ENCODE measurements at places on chromosomes 7 and 10.

DNA sequence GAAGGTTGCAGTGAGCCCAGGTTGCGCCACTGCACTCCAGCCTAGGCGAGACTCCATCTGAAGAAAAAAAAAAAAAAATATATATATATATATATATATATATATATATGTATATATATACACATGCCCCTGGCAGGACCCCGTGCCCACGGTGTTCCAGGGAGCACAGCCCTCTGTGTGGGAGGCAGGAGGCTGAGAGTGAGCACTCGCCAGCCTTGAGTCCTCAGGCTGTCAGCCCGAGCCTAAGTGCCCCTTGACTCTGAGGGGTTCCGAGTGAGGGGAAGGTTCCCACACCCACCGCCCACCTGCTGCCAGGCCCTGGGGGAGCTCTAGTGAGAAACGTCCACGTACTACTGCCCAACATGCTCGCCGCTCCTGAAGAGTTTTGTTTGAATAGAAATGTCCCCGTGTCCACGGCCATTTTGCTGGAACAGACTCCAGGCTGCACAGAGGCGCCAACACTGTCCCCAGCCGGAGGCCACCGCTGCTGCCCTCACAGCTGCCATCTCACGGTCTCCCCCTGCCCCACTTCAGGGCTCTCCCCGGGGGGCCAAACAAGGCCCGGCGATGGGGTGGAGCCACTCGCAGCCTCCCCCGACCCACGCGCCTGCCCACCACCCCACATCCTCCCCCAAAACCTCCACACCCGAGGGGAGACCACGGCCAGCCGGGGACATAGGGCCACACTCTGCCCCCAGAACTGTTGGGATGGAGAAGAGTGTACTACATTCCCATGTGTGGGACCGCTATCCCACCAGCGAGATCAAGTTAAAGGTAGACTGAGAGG is 62.8 kb upstream of the EBF3 start:
- H3K27ac ChIP-seq, result no peak overlapping the region
- no peaks in the 10 kb centered on the region for H3K4me1 ChIP-seq
- no peaks in the 10 kb centered on the region for H3K36me3 ChIP-seq
- H3K4me3 ChIP-seq, result no peak overlapping the region

- no peaks in the 10 kb centered on the region for H3K27me3 ChIP-seq
- peaks cover 9% of the 10 kb centered on the region for H3K4me1 ChIP-seq
- no peak for DNase-seq
- no peak overlapping the region for H3K27ac ChIP-seq
- H3K36me3 ChIP-seq, result peaks cover 45% of the 10 kb centered on the region
- H3K4me3 ChIP-seq, result no peak overlapping the region
Observed at GRCh38 chr10:111018021-111018420, 58.8 kb upstream of the ADRA2A start.

DNA sequence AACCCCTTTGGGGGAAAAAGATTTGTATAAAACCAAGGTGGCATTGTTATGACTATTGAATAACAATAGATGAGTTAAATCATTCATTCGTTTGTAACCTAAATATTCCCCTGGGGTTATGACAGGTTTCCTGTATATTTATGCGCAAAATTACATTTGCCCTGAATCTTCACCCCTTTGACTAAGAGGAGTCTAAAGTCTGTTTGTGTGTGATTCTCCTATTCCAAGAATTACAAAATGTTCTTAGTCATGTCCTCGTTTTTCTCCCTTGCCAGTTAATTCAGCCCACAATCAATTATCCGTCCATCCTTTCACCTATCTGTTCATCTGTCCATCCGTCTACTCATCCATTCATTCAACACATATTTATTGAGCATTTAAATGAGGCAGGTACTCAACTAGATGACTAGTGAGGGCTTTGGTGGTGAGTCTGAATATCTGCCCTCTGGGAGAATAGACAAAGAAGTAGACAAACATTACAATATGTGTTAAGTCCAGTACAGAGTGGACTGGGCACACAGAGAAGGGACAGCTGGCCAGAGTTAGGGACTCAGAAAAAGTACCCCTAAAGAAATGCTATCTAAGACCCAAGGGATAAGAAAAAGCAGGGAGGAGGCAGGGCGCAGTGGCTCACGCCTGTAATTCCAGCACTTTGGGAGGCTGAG is 35.6 kb upstream of the TCF7L2 start:
- H3K4me1 ChIP-seq, result no peaks in the 10 kb centered on the region
- H3K27ac ChIP-seq, result no peak overlapping the region
- no peak for DNase-seq
- H3K36me3 ChIP-seq, result no peaks in the 10 kb centered on the region

- DNase-seq, result no peak
- no peaks in the 10 kb centered on the region for H3K27me3 ChIP-seq
- H3K27ac ChIP-seq, result no peak overlapping the region
- H3K4me1 ChIP-seq, result peaks cover 13% of the 10 kb centered on the region
- no peak overlapping the region for H3K4me3 ChIP-seq
Observed at GRCh38 chr7:74619235-74619860, 38.2 kb upstream of the GTF2I start.

DNA sequence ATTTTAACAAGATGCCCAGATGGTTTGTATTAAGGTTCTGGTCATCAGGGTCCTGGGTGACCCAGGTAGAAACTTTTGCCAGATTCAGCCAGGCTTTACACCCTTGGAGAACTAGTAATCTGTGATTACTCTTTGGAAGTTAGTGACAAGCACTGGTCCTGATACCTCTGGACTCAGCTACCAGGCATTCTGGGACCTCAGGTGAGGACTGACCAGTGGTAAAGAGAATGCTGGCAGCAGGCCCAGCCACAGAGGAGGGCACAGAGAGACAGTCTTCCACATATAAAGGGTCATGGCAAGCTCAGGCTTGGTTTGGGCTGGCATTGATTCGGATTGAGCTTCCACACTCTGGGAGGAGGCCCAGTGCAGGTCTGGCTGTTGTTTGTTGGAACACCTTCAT is 112.0 kb upstream of the CHST15 start:
- H3K4me3 ChIP-seq, result no peak overlapping the region
- no peaks in the 10 kb centered on the region for H3K27me3 ChIP-seq
- DNase-seq, result no peak
- H3K27ac ChIP-seq, result no peak overlapping the region
- no peaks in the 10 kb centered on the region for H3K4me1 ChIP-seq

GRCh38 chr7:65239707-65240352 is 133.8 kb upstream of the ZNF92 start:
- H3K4me1 ChIP-seq, result no peaks in the 10 kb centered on the region
- no peak overlapping the region for H3K27ac ChIP-seq
- H3K27me3 ChIP-seq, result peaks cover 14% of the 10 kb centered on the region

DNA sequence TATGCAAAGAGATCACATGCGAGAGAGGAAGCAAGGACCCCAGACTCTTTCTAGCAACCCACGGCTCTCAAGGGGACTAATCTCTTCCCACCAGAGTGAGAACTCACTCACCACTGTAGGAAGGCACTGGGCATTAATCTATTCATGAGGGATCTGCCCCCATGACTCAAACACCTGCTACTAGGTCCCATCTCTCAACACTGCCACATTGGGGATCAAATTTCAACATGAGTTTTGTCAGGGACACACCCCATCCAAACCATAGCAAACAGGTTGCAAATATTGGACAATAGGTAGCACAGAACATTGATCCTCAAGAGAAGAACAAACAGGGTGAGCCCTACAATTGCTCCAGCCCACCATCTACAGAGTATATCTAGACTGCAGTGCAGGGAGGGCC is 740.6 kb downstream of the LRMDA start:
- no peak overlapping the region for H3K27ac ChIP-seq
- H3K4me3 ChIP-seq, result no peak overlapping the region
- H3K27me3 ChIP-seq, result no peaks in the 10 kb centered on the region
- no peak for DNase-seq

DNA sequence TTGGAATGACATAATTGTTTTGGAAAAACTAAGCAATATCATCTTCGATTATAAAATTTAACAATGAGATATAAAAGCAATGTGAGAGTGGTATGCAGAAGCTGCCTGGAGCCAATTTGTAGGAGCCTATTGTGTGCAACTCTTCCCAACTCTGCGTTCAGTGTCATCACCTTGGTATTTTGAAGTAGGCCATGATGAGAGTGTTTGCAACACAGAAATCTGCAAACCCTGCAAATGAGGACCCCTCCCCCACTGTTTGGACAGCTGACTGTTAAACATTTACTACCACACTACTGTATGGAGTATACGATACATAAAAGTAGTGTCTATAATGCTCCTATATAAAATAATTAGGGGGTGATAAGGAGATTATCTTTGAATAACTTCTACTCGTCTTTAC is 531.3 kb downstream of the ATRNL1 start:
- H3K27me3 ChIP-seq, result no peaks in the 10 kb centered on the region
- no peak for DNase-seq
- no peak overlapping the region for H3K27ac ChIP-seq
- no peak overlapping the region for H3K4me3 ChIP-seq

DNA sequence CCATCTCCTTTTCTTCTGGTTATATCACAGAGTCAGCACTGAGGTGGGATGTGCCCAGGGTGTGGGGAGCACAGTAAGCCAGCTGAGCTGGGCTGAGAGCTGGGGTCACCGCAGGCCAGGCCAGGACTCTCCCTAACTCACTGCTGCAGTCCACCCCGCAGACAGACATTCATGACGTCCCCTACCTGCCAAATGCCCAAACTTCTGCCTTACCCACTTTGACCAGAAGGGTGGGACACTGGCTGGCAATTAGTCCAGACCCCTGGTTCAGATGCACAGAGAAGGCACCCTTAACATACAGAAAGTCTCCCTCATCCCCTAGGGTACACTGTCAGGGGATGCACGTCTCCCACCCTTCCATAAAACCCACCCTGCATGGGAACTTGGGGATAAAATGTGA is 2.1 kb downstream of the DRGX start:
- H3K4me1 ChIP-seq, result peaks cover 7% of the 10 kb centered on the region
- no peak overlapping the region for H3K27ac ChIP-seq
- H3K27me3 ChIP-seq, result peaks cover 58% of the 10 kb centered on the region
- no peak for DNase-seq
